Activated naive CD4-positive, alpha-beta T cell treated with Interleukin-2 at 50 U/mL for 16 hours (primary cell): ENCODE measurements at places on chromosomes 1 and 21.

DNA sequence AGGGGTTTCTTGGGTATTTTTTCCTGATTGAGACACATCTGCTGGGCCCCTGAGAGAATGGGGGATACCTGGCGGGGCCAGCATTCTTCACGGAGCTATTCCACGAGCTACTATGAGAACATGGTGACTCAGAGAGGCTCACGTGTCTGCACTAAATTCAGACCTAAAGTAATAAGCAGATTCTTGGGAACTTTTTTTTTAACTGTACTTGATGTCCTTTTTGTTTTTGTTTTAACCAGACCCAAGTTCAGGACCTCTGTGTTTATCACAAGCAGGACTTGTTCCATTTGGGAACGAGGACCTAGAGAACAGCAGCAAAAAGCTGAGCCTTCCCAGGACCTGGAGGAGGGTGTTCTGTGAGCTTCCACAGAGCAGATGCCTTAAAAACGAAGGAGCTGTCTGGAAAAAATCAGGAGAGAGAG is 44.0 kb downstream of the EVA1C start:
- no peak for DNase-seq

- DNase-seq: no peak
Observed at GRCh38 chr1:198902655-198903054, 263.8 kb downstream of the PTPRC start.

DNA sequence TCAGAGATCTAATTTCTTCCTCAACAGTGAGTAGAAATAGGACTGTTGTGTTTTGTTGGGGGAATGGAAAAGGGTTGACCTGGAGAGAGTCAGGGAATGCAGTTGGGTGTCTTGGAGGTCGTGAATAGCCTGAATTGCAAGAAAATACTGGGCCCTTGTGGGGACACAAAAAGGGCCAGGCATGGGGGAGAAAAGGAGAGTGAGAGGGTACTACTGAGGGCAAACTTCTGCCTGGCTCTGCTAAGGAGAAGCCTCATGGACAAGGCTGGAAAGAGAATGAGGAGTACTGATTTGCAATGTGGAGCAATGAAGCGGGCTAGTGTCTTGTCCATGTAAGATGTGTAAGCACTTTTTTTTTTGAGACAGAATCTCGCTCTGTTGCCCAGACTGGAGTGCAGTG is 96.2 kb upstream of the IRF2BP2 start:
- no peak for DNase-seq

- DNase-seq: no peak
Observed at GRCh38 chr1:167821969-167822685, 91.8 kb downstream of the ADCY10 start.

- no peak for DNase-seq
Observed at GRCh38 chr1:41371630-41372599, 10.7 kb downstream of the FOXO6 start.

DNA sequence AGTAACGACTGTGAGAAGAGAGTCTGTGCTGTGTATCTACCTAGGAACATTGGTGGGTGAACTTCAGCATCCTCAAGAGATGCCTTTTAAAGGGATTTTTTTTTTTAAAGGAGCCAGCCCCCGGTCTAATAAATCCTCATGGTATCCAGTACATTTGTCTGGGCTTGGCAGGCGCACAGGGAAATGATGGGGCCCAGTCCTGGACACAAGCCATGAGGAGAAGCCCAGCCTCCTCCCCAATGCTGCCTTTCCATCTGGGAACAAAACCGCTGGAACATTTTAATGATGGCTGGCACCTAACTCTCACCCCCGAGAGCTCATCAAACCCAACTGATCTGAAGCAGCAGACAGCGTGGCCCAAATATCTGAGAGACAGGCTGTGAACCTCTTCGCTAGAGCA is 64.2 kb downstream of the ACOT7 start:
- no peak for DNase-seq

- DNase-seq: no peak
Observed at GRCh38 chr21:32918478-32919120, 107.1 kb upstream of the OLIG2 start.

DNA sequence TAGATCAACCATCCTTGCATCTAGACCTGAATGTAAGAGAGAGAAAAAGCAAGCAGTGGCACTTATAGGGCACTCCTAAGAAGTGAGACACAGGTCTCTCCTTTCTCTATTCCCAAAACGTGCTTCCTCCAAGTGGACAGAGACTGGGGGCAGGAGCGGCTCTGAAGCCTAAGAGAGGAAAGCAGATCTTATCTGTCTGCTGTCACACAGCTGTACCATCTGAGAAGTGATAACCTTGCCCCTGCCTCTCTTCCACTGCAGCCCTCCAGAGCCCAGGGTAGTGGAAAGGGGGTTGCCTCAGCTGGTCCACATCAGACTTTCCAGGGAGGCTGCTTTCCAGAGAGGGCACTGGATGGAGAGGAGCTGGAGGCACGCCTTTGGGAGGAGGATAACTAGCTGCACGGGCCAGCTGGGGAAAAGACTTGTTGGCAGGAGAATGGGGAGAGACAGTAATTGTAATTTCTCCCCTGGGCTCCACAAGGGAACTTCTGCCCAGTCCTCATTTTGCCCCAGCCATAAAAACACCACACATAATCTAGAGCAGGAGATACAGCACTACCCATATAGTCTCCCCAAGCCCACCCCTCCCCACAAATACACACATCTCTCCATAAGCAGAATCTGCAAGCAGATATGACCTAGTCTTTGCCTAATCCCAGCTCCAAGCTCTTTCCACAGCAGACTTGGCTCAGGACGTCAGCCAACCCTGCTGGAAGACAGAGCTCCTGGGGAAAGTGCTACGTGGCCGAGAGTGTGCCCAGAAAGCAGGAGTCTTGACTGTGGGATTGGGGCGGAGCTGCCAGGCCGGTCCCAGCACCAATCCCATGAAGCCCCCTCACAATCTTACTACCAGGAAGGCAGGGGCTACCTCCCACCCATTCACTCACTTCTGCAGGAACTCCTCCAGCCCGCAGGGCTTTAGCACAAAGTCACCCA is 31.2 kb downstream of the PIK3C2B start:
- DNase-seq: no peak

GRCh38 chr1:70411360-70411844 is 334 bp downstream of the CTH start:
- DNase-seq: no peak

DNA sequence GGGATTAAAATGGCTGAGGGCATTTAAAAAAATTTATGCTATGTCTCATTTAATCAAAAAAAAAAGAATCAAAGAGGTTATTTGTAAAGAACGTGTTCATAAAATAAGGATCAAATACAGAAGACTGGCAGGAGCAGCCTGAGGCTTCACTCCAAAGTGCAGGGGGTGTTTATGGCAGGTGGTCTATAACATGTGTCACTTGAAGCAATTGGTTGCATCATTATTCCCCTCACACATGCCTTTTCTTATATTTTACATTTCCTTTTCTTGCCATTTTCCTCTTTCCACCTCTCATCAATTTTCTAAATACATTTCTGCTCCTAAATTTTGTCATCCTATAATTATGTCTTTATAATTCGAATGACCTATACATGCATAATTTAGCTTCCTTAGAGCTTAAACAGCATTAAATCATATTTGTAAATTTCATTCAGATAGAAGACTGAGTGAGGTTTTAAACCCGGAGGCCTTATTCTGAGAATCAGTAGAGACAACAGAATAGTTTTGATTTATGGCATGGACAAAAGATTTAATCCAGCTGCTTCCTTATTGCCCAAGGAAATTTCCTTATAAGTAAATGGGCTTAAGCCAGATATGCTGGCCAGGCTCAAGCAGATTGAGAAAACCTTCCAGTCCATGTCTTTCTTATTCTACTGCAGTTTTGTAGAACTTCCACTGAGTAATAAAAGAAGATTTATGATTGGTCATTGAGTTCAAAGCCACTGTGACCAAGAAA is 322.8 kb downstream of the TGFB2 start:
- DNase-seq: no peak

GRCh38 chr1:156543066-156543465 is 29.3 kb downstream of the IQGAP3 start:
- no peak for DNase-seq

DNA sequence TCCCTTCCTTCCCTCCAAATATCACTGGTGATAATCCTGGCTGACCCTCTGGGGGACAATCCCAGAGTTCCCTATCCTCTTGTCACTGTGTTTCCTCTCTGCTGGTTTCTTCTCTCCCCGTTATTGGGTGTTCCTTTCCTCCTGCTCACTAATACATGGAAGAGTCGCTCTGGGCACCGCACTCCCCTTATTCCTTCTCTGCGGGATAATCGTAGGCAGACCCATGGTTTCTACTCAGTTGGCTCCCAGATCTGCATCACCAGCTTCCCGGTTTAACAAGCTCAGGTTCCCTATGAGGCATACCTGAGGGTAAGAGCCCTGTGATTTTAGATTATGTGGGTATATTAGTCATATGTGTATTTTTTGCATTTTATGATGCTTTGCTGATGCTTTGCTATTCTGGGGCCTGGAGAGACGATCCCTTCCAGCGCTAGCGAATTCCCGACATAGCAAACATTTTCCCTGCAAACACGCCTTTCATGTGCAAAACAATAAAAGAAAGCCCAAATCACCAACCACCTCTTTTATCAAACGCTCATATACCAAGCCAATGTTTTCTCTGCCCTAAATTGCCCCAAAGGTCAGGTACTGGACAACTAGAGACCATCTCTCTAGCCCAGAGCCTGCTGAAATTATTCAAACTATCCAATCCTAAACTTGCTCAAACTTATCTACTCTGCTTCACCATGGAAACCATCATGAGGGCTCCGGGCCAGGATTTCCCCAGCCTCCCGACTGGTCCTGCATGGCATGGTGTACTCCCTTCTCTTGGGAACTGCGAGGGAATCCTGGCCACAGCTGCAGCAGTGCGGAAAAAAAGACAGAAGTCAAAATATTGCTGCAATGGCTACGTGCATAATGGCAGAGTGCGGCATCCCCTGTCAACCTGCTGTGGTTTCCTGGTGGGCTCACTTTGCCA is 84.2 kb downstream of the PCP4 start:
- no peak for DNase-seq

DNA sequence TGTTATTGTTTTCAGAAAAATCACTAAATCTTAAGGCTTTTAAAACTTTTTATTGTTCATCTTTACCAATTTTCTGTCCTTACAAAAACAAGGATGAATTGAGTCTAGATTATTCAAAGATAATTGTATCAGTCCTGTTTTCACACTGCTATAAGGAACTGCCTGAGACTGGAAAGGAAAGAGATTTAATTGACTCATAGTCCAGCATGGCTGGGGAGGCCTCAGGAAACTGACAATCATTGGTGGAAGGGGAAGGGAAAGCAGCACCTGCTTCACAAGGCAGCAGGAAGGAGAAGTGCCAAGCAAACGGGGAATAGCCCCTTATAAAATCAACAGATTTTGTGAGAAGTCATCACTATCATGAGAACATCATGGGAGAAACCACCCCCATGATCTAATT is 455.6 kb upstream of the ZP4 start:
- no peak for DNase-seq

GRCh38 chr21:26743524-26743923 is 101.7 kb downstream of the ADAMTS1 start:
- no peak for DNase-seq
